Activated CD8-positive, alpha-beta memory T cell treated with anti-CD3 and anti-CD28 coated beads for 4 hours (primary cell): ENCODE measurements at places on chromosomes 3 and 15.

DNA sequence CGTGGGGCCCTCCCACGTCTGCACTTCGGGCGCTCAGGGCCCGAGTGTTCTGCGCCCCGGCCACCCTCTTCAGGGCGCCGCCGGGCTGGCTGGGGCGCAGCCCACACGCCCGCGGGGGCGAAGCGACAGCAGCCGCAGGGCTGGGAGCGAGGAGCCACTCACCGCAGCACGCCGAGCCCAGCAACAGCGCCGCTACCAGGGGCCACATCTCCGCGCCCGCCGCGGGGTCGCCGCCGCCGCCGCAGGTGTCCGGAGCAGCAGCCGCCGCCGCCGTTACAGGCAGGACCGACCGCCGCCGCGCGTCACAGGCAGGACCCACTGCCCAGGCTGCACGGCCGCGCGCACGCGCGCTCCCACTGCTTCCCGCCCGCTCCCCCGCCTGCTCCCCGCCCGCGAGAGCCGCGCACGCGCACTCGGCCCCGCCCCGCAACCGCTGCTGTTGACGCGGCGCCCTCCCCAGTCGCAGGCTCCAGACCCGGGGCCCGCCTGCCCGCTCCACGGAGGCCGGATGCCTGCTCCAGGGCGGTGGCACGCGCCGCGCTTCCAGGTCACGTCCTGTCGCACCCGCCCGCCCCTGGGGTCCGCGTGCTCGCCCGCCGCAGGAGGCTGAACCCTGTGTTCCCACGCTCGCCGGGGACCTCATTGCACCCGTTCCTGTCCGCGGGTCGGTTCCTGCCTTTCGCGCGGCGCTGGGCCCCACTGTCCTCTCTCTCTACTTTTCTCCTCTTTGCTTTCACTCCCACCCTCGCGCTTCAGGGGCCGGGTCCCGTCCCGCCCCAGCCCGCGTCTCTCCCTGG, at the start of gene CD47:
TSS of gene CD47 (minus strand) at position 331 of the 797 bp plus-strand sequence. CDS start at position 208, 123 bp downstream.
- peak; percentile 91 for DNase-seq

GRCh38 chr3:147361454-147362420, 44.6 kb downstream of the ZIC4 start:
- DNase-seq = no peak

DNA sequence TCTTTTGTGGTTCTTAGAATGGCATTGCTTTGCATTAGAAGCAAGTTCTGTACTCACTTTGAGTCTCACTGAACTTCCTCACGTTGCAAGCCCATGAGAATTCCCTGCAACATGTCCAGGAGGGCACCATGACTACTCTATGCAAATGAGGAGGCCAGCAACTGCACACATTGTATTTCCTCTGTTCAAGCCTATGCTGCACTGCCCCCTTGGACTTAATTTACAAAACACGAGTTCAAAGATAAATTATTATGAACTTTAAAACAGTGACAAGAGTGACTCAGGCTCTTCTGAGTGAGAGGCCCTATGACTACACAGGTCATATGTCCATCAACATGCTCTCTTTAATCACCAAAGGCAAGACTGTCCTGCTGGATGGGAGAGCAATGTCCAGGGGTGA, 484.2 kb upstream of the ATP11B start:
- no peak for DNase-seq

DNA sequence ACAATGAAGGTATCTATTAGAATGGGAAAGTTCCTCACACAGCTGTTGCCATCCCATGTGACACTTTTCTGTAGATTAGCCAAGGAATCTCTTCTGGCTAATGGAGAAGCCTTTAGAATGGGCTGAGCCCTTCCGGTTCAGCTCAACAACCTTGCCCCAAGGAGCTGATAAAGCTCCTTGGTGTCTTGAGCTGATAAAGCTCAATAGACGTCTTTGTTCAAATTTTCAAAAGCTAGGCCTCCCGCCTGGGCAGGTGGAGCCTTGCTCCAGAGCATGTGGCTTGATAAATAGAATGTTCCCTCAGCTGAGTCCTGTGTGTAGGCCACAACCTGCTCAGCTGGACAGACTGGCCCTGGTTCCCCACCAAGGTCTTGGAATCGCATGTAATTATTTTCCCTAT, 7.2 kb upstream of the BNIP2 start:
- DNase-seq = no peak

GRCh38 chr3:100802126-100802525, 92.8 kb downstream of the TFG start:
- DNase-seq = no peak

- DNase-seq = no peak
These were observed 21.2 kb upstream of the SIAH2 start for GRCh38 chr3:150783920-150784746.

- no peak for DNase-seq
These were observed 16.3 kb downstream of the SV2B start for GRCh38 chr15:91116113-91117067.

DNA sequence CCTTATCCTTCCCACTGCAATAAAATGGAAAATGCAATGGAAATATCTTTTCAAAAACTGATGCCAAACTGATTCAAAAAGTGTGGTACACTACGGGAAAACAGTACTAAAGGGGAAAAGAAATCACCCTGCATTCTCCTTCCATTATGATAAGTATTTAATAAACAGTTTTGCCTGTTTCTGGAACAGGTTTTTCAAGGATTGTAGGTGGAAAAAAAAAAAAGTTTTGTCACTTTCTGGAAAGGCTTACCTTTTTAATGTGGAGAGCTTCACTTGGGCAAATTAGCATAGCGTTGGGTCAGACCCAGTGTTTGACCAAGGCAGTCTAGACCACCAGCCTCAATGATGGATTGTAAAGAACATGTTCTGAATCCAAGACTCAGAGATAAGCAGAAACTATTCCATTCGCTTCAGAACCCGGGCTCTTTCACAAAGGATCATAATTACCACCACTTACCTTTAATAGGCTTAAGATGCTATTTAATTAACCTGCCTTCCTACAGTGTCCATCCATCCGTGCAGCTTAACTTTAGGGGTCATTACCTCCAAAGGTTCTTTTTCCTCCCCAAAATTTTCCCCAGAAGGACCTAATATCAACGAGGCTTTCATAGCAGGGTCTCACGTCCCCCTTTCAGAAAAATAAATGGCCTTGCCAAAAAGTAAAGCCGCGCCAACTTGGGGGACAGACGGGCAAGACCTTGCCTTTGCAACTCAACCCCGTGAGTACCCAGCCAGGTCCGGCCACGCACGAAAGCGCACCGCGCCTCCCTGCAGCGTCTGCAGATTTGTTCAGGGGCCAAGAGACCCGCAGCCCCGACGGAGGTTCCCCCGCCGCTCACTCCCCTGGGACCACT, 1.0 kb downstream of the DCBLD2 start:
- no peak for DNase-seq

- DNase-seq = no peak
These were observed 210.8 kb upstream of the SEMA6D start for GRCh38 chr15:47506329-47507100.

DNA sequence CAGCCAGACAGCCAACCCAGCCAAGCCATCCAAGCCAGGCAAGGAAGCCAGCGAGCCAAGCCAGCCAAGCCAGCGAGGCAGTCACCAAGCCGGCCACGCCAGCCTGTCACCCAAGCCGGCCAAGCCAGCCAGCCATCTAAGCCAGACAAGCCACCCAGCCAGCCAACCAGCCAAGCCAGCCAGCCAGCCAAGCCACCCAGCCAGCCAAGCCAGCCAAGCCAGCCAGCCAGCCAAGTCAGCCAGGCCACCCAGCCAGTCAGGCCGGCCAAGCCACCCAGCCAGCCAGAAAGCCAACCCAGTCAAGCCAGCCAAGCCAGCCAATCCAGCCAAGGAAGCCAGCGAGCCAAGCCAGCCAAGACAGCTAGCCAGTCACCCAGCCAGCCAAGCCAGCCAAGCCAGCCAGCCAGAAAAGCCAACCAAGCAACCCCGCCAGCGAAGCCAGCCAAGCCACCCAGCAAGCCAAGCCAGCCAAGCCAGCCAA, 201.2 kb downstream of the GOLGA6L6 start:
- DNase-seq = no peak
